ENCODE measurements at places on chromosomes 3 and 15.

DNA sequence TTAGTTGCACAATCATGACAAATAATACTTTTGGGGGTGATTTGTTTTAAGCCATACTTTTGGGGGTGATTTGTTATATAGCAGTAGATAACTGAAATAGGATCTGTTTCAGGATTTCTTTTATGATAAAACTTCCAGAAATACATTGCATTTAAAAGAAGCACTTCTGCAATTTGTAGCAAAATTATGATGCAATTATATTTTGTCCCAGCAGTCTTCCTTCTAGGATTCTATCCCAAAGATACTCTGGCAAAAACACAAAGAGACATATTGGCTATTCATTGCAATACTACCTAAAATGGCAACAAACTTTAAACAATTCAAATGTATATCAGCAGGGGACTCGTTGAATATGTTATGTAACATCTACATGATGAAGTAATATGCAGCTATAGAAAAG lies 78.9 kb upstream of the ANKRD28 start:
- DNase-seq = no peak

- DNase-seq = no peak
These were observed 722 bp downstream of the RBMS3 start for GRCh38 chr3:29281344-29282241.

GRCh38 chr3:5431146-5431545 lies 243.6 kb downstream of the EDEM1 start:
- no peak for DNase-seq

GRCh38 chr15:29736744-29737020 lies 85.6 kb downstream of the TJP1 start:
- DNase-seq = no peak

DNA sequence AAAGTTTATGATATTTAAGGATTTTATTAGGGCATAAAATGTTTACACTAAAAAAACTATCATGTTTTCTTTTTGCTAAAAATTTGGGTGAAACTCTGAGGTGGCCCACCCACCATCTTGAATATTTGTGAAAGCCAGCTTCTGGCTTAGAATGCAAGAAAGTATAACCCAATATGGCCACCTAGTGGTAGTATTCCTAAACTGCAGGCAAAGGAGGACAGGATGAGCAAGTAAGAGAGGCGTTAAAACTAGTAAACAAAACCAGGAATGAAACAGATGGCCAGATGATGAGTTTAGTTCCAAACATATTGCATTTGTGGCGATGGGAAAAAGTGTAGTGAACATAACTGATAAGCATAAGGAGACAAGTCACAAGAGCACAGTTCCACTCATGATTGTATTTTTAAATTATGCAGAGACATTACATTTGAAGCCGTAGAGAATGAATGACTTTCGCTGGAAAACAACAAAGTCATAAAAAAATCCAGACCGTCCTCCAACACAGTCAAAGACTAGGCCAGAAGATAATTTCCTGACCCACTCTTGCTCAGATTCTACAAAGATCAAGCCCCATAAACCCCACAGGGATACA lies 103.3 kb upstream of the PRTG start:
- DNase-seq = no peak

DNA sequence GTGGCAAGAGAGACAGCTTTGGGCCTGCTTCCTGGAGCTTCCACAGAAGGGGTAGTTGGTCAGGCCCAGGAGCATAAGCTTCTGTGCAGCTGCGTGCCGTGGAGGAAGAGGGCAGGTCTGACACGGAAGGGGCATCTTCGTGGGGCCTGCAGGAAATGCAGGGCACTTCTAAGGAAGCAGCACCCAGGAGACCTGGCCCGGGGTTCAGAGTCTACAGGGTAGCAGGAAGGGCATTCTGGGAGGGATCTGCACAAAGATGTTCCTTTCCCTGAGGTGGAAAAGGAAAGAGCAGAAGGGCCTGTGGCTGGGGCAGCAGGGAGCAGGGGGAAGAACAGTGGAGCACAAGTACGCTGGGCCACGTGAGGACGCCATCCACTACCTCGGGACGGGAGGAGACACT lies 85.1 kb downstream of the DNAJB8 start:
- no peak for DNase-seq

DNA sequence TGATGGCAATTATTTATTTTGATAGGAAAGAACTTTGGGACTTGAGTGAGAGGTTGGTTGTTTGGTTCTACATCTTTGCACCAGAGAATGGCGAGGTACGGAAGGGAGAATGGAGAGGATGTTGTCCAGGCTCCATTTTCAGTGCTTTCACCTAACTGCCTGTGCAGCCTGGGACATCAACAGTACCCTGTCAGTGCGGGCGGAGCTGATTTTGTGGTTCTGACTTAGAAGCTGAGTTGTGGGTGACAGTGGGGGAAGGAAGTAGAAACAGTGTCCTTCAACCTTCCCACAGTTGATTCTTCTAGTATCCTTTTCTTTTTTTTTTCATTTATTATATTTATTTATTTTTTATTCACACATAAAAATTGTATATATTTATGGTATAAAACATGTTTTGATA lies 95.3 kb downstream of the TIGIT start:
- DNase-seq = peak; percentile 45

- DNase-seq = no peak
These were observed 239.9 kb upstream of the TPM1 start for GRCh38 chr15:62802612-62803011.

- DNase-seq = no peak
These were observed 17.1 kb downstream of the PRR23E start for GRCh38 chr3:127209840-127210653.

GRCh38 chr3:9500108-9501050 lies 53.2 kb downstream of the LHFPL4 start:
- DNase-seq = peak; percentile 54

DNA sequence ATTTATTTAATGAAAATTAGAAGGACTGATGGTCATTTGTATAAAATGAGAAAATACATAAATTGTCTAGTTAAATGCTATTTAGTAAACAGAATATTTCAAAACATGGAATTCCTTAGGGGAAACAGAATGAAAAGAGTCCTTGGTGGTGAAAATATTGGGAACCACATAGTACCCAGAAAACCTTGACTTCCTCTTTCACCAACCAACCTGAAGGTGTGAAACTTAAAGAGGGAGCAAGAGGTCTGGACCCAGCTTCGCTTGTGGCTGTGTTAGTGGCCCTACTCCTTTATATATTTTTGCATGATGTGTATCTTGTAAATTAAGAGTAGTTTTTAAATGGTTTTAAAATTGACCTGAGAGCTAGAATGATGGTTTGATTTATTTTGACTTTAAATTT lies 64.2 kb downstream of the MAP2K5 start:
- DNase-seq = no peak

DNA sequence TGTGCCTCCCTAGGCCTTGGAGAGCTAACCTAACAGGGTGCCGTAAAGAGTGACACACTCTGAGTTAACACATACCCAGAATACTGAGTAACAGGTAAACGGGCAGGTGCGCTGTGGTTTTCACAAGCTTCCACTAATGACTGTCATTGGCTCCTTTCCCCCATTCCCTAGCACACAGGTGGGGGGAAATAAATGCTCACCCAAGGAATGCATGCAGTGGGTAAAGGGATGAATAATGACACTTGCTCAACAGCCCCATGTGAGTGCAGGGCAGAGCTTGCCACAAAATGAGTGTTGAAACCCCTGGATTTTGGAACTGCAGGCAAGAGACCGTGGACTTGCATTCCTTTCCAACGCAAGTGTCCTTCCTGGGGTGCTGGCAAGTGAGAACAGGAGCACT lies 57.6 kb downstream of the ADAMTS17 start:
- no peak for DNase-seq

Measured in T-cell (primary cell).